ENCODE measurements at places on chromosomes 12 and 14. TPM values are rescaled to one million over a fixed set of nuclear protein-coding genes. Genes with fewer than 3 reads are reported as not detected.

DDX54 gene
- total RNA-seq: 92.9 TPM

M6PR gene
- 168 TPM for total RNA-seq

TUNAR gene
- not detected for total RNA-seq

COX14 gene
- total RNA-seq: 56.6 TPM

RPL10L gene
- total RNA-seq: not detected

PYGL gene
- total RNA-seq: 70.3 TPM

NGB gene
- total RNA-seq: 0.33 TPM

PAX9 gene
- 3.7 TPM for total RNA-seq

KRT2 gene
- total RNA-seq: not detected

IL23A gene
- 0.50 TPM for total RNA-seq

RNASE3 gene
- total RNA-seq: not detected

SLC24A4 gene
- 0.05 TPM for total RNA-seq

NR1H4 gene
- total RNA-seq: not detected

GPR132 gene
- not detected for total RNA-seq

All from mammary epithelial cell (primary cell).